Stimulated activated CD8-positive, alpha-beta memory T cell treated with anti-CD3 and anti-CD28 coated beads, Interleukin-7, amount 100 ng/mL, for 4 hours (primary cell): ENCODE measurements at places on chromosomes 6 and 20.
A peak's percentile ranks its signal among the peaks of the same experiment; 100 is the strongest.

DNA sequence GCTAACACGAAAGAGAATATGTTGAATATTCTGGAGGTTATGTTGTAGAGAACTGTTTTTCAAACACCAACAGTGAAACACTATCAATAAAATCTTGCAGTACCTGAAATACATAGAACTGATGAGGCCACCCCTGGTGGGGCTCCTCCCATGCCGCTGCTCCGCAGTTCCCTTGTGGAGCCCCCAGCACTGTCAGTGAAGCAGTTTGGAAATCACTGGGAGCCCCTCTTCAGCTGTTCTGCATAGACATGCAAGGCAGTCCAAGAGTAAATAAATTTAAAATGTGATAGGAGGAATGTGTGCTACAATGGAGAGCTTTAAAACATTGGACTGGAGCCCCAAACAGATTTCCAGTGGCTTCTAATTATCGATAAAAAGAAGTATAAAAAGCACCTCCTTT, 189.4 kb downstream of the FNDC1 start:
- DNase-seq, result no peak

GRCh38 chr6:89146718-89147700, 1.2 kb downstream of the PM20D2 start:
- no peak for DNase-seq

GRCh38 chr6:166500246-166500645, 86.2 kb downstream of the RAMACL start:
- no peak for DNase-seq

GRCh38 chr20:60461993-60462392, 503.8 kb downstream of the CDH26 start:
- DNase-seq, result no peak

GRCh38 chr6:4017058-4017739, 61.7 kb downstream of the FAM217A start:
- no peak for DNase-seq

- DNase-seq, result no peak
Measured at GRCh38 chr6:163241683-163242082, 172.8 kb upstream of the QKI start.

GRCh38 chr6:26003102-26003694, 40.6 kb downstream of the TRIM38 start:
- DNase-seq, result no peak

GRCh38 chr6:46969206-46969605, 47.5 kb upstream of the ADGRF5 start:
- no peak for DNase-seq

- DNase-seq, result no peak
Measured at GRCh38 chr6:100435299-100435698, 29.4 kb downstream of the SIM1 start.

DNA sequence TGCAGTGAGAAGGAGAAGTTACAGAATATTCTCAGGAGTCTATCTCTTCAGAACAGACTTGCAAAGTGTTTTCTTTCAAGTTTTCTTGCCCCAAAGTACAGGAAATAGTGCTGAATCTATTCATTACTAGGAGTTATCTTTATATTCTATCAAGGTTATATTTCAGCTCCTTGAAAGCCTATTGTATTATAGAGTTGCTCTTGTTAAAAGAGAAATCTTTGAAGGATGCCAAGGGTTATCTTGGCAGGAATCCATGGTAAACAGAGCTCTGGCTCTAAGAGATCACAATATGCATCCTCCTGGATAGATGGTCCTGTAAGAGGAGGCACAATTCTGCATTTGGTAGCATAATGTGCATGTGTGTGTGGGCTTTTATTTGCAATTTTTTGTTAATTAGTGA, 21.2 kb upstream of the SNRPB2 start:
- no peak for DNase-seq

GRCh38 chr6:158266131-158266530, 46.1 kb upstream of the TULP4 start:
- DNase-seq, result no peak

DNA sequence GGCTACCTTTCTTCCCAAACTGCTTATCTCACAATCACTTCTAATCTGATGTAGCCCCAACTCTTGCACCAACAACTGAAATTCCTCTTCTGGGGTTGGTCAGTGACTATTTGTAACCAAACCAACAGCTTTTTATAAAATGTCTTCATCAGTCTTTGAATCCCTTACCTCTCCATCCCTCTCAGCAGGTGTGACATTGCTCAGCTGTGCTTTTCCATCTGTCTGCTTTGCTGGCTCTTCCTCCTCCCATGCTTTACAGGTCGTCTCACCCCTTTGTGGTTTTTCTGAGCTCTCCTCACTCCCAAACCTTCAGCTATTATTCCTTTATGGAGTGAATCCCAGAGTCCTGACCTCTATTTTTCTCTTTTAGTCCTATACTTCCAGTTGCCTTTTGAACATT, 5.9 kb downstream of the MAP7 start:
- no peak for DNase-seq

GRCh38 chr6:134315974-134316441, 1.9 kb downstream of the SGK1 start:
- no peak for DNase-seq

- DNase-seq, result no peak
Measured at GRCh38 chr6:75551367-75551952, 50.2 kb upstream of the SENP6 start.

- DNase-seq, result no peak
Measured at GRCh38 chr6:13924949-13925881, at the start of gene RNF182. Gene RNF182, plus strand, starts transcription at chr6:13924952. Its CDS starts 52,168 bp downstream, at chr6:13977120.

- no peak for DNase-seq
Measured at GRCh38 chr20:43322851-43323250, 133.1 kb upstream of the PTPRT start.

- DNase-seq, result no peak
Measured at GRCh38 chr6:10960171-10960570, 73.3 kb downstream of the SYCP2L start.

DNA sequence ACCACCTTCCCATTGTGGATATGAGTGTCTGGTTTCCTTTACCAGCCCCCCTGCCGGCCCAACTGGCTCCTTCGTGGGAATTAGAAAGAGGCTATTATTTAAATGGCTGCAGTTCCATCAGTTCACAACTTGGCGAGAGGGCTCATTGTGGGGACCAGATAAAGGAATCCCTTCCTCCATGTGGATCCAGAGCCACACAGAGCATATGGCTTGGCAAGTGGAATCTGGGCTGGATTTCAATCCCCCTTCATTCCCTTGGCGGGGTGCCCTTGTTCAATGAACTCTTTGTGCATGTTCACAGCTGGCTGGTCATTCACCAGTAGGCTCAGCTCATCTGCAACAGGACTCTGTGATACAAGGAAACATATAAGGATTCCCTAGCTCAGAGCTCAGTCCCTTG, 140.6 kb downstream of the OPN5 start:
- no peak for DNase-seq

GRCh38 chr6:112010328-112010727, 43.6 kb upstream of the CCN6 start:
- DNase-seq, result no peak

- peak; percentile 47 for DNase-seq
Measured at GRCh38 chr20:50575865-50576720, 65.9 kb downstream of the PTPN1 start.

- DNase-seq, result no peak
Measured at GRCh38 chr6:38269461-38270172, 370.1 kb downstream of the BTBD9 start.

- no peak for DNase-seq
Measured at GRCh38 chr6:3213334-3213695, 14.1 kb downstream of the TUBB2B start.

DNA sequence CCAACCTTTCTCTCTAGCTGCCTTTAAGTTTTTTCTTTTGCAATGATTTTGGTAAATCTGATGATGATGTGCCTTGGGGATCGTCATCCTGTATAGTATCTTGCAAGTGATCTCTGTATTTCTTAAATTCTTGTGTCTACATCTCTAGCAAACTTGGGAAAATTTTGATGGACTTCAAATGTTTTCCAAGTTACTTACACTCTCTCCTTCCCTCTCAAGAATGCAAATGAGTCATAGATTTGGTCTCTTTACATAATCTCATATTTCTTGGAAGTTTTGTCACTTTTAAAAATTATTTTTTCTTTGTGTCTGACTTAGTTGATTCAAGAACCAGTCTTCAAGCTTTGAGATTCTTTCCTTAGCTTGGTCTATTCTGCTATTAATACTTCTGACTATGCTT, 176.4 kb downstream of the TBC1D32 start:
- no peak for DNase-seq

GRCh38 chr6:3438190-3439167, 18.4 kb downstream of the SLC22A23 start:
- no peak for DNase-seq

DNA sequence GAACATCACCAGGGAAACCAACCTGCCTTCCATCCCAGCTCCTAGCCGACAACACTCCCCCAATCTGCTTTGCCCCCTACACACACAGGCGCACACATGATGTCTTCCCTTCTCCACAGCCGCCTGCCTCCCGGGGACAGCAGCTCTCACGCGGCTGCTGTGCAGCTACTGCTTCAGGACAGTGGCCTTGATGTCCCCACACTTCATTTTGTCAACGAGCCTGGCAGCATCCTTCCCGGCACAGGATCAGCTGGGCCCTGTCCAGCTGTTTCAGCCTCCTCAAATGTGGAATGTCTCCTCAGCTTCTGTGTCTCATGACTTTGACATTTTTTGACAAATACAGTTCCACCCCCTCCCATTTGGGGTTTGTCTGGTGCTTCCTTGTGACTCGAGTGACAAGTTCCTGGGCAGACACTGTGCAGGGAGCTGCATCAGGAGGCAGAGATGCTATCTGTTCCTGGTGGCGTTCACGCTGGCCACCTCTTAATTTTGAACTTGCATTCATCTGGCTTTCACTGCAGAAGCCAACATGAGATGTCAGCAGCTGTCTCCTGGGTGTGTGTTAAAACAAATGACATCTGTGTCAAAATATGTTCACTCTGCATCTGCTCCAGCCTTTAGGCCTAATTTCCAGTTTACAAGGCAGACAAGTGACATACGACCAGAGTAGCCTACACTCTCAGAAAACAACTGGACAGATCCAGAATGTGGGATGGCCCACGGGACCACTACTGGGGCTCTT, 57.2 kb downstream of the GINS1 start:
- no peak for DNase-seq

- DNase-seq, result no peak
Measured at GRCh38 chr6:76264468-76264867, 192.0 kb upstream of the IMPG1 start.

DNA sequence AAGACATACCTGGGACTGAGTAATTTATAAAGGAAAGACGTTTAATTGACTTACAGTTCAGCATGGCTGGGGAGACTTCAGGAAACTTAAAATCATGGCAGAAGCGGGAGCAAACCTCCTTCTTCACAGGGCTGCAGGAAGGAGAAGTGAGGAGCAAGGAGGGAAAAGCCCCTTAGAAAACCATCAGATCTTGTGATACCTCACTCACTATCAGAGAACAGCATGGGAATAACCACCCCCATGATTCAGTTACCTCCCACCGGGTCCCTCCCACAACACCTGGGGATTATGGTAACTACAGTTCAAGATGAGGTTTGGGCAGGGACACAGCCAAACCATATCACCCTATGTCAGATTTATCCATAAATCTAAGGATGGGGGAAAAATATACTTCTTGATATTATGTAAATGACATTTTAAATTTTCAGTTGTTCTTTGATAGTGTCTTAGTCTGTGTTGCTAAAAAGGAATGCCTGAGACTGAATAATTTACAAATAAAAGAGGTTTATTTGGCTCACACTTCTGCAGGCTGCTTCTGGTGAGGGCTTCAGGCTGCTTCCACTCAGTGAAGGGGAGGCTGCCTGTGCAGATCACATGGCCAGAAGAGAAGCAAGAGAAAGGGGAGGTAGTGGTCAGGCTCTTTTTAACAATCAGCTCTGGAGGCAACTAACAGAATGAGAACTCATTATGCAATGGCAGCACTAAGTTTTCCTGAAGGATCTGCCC, 1.2 kb upstream of the MCM9 start:
- no peak for DNase-seq

- DNase-seq, result no peak
Measured at GRCh38 chr6:24032896-24033688, 92.9 kb upstream of the NRSN1 start.

DNA sequence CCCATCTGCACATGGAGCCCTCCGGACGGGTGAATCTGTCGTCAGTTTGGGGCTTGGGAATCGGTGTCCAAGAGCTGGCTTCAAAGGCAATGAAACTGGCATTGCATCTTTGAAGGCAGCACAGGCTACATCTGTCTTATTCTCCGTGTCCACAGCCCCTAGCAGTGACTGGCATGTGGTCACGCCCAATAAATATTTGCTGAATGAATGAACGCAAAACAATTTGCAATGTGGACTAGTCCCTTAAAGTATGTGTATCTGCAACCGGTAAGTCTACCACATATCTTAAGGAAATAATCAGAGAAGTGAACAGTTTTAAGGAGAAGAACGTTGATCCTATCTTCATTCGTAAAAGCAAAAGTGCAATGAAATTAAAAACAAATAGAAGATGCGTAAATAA, 8.0 kb upstream of the PMEPA1 start:
- DNase-seq, result no peak

DNA sequence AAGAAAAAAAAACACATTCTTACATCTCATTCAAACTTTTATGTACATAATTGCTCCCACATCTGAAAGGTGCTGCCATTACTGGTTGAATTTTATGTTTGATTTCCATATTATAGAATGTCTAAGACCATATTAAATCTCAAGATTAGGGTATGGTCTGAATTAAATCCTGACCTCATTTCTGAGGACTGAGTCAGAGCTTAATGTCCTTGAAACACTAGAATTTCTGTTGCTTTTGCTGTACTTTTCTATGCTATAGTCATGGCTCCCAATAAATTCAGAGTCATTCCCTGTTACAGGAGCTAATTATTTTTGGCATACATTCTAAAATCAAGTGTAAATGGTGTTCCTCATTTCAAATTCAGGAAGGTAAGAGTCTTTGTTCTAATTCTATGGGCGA, 285.3 kb upstream of the MANEA start:
- no peak for DNase-seq

- no peak for DNase-seq
Measured at GRCh38 chr20:34938466-34939163, 17.0 kb downstream of the GSS start.

- no peak for DNase-seq
Measured at GRCh38 chr6:47785182-47785581, 3.4 kb downstream of the OPN5 start.

DNA sequence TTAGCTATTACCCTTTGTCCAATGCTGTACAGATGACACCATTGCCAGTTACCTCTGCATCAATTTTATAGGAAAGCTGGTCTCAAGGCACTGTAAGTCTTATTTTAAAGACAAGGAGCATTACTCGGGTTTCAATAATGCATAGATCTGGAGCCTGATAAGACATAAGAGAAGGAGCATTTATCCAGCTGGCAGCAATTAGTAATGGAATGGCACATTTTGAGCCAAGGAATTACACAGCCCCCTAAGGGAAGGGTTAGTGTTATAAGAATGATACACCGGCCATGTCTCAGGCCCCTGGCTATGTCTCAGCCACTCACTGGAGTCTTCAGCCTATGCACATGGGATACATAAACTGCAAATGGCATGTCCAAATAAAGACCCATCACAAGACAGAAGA, 23.1 kb upstream of the TMEM242 start:
- no peak for DNase-seq

- no peak for DNase-seq
Measured at GRCh38 chr6:29982097-29982496, 39.8 kb downstream of the HLA-A start.

GRCh38 chr20:62136283-62137091, 6.7 kb downstream of the PSMA7 start:
- DNase-seq, result no peak
